Kidney epithelial cell (primary cell): ENCODE measurements at places on chromosomes 7 and 10. TPM values are rescaled to one million over a fixed set of nuclear protein-coding genes. Genes with fewer than 3 reads are reported as not detected.

DNA sequence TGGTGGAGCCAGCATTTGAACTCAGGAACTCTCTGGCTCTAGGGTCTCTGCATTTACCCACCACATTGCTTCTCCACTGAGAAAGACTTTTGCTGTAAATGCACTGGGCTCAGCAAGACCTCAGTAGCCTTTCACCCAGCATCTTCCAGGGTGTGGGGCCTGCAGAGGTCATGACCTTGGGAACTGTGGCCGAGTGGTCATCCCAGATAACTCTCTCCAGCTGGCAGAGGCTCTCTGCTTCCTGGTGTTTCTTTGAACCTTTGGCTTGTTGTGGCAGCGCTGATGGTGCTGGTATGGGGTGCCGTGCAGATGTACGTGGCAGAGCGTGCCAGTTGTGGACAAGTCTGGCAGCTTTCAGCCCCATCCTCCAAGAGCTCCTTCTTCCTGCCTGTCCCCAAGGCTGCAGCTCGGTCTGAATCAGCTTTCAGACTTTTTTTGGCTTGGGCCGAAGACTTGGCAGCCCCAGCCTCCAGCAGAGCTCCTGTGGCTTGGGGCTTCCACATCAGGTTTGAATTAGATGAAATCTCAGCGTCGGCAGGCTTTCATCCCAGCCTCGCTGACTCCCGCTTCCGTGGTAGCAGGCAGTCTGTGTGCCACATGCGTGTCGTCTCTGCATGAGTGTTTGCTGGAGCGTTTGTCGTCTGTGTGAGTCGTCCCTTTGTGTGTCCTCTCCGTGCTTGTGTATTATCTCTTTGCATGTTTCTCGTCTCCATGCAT lies 21.5 kb downstream of the ADAMTS14 start:
- no peak for DNase-seq

Gene NPM3
- 98.6 and 115 TPM in 2 replicates for total RNA-seq

DNA sequence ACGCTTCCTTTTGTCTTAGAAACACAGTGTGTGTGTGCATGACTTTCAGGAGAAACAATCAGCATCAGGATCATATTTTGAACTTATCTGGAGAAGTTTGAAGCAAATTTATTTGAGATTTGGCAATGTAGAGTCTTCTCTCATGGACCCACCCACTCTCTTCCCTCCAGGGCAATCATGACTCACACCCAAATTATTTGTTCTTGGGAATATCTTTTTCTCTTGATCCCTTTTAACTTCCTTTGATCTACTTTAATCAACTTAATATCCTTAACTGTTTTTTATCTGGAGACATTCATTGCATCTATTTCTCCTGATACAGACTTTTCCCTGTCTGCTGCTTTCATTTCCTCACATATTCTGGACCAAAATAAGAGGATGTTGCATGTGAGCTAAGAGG lies 1174.3 kb downstream of the GATA3 start:
- DNase-seq = no peak

DNA sequence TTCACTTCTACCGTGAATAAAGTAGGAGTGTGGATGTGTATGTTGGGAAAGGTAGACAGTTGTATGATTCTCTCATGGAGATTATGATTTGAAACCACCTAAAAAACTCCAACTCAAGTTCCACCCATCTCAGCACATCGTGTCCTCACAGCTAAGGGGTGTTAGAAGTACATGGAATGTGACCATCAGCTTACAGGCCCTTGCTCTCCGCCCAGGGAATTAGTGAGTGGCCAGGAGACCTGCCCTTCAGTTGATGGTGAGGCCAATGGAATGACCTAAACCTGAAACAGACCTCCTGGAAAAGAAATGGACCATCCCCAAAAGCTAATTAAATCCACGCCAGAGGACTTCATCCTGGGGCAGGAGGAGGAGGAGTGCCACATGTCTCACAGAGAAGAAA lies 2.1 kb upstream of the WNT2 start:
- no peak for DNase-seq
